Naive thymus-derived CD8-positive, alpha-beta T cell (primary cell): ENCODE measurements at places on chromosomes 12 and 14.

- no peak for DNase-seq
Measured at GRCh38 chr14:52513249-52513648, 39.1 kb downstream of the TXNDC16 start.

DNA sequence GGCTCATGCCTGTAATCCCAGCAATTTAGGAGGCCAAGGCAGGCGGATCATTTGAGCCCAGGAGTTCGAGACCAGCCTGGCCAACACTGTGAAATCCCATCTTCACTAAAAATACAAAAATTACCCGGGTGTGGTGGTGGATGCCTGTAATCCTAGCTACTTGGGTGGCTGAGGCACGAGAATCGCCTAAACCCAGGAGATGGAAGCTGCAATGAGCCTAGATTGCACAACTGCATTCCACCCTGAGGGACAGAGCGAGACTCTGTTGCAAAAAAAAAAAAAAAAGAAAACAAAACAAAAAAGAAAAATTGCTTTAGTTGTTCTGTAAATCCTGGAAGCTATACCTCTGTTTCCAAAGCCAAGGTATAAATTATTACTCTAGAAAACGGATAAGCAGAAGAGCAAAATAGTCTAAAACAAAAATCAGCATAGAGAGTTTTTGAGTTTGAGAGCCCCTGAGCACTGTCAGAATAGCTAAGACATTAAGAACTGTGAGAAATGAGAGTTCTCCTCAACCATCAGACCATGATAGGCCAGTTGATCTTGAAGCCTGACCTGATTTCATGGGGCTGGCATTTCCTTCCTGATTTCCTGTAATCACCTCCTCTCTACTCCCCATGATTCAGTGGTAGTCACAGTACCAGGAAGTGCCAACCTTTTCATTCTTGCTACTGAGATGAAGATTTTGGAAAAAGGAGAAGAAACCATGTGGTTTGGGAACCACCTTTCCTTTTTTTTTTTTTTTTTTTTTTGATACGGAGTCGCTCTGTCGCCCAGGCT is 31.7 kb downstream of the ATP2A2 start:
- no peak for DNase-seq

DNA sequence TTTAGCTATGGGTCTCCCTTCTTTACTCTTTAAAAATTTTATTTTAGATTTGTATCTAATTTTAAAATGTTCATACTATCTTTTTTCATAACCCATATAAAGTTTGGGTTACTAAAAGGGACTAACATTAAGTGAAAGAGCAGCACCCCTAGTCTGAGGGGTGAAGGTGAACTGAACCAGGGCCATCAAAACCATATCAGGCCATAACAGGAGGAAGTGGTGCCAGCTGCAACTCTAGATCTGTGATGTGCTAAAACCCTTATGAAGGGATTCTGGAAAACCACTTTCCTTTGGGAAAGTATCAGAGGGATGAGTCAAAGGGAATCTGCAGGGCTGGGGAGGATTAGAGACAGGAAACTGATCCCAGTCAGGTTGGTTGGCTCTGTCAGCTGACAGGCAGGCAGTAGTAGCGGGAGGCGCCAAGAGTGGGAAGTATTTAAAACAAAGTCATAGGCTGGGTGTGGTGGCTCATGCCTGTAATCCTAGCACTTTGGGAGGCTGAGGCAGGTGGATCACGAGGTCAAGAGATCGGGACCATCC is 162.5 kb downstream of the PPM1H start:
- DNase-seq = no peak

DNA sequence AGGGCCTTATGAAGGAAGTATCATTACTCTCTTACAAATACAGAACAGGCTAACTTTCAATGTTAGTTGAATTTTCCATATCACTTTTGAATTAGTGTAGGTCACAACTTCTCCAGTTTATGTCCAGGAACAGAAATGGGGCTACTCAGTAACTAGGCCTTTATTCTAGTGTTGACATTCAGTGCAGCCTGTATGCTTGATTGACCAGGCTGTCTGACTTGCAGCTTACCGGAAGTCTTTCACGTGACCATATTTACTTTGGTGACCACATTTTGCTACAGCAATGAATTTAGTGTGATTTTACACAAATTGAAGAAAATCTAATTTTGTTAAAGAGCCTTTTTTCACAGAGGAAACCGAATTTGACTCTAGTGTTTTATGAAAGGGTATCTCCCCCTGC is 12.4 kb downstream of the MTERF2 start:
- DNase-seq = no peak

GRCh38 chr14:50231475-50232275 is at the start of gene SOS2:
Gene SOS2 (minus strand): TSS chr14:50231578. CDS start chr14:50231283, 295 bp downstream.
- DNase-seq = peak; percentile 68

DNA sequence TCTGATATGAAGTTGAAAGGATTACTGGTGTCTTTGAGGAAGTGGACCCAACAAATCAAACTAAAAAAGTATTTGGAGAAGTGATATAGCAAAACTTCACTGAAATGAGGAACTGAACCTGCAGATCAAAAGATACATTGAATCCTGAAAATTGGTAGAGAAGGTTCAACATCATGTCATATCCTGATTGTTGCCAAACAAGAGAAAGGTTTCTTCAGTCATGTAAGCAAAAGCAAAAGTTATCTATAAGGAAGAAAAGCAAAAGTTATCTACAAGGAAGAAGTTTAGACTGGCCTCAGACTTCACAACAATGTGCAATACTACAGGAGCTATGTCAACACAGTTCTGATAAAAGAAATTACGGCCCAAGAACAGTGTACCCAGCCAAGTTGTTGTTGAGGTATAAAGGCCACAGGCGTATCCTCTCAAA is 142.7 kb downstream of the RAD51B start:
- no peak for DNase-seq

DNA sequence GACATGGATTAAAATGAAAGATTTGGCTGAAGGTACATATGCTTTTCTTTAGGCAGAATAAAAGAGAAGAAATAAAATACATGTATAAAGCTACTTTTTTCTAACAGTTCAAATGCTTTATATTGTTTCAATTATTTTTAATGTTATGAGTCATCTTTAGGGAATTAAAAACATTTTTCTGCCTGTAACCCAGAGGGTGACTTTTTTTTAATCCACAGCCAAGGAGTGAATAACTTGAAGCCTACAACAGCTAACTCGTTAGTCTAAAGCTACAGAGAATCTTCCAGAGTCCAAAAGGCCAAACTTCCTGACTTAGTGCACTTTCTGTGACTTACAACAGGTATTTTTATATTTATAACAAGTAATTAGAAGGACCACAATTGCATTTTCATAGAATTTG is 151.6 kb downstream of the SEC23A start:
- no peak for DNase-seq
